Omental fat pad (tissue), 4 donors: ENCODE measurements at places on chromosomes 2 and 18. TPM values are rescaled to one million over a fixed set of nuclear protein-coding genes. Genes with fewer than 3 reads are reported as not detected.

MDH1B gene
- total RNA-seq = 3.3 TPM

FBXO41 gene
- total RNA-seq = 2.3 TPM

PLEKHA3 gene
- 12.0 TPM for total RNA-seq

VWA3B gene
- not detected for total RNA-seq

CCDC74B gene
- 1.8 TPM for total RNA-seq

ARL5A gene
- 44.2 TPM for total RNA-seq

MAP3K19 gene
- not detected for total RNA-seq

KYNU gene
- 9.3 TPM for total RNA-seq

PRSS56 gene
- not detected for total RNA-seq

CCDC178 gene
- 2.8 TPM for total RNA-seq

CFAP65 gene
- total RNA-seq = not detected

EVA1A gene
- not detected for total RNA-seq

STK39 gene
- total RNA-seq = 65.0 TPM

MC4R gene
- not detected for total RNA-seq

TOGARAM2 gene
- total RNA-seq = 0.19 TPM

ZEB2 gene
- total RNA-seq = 299 TPM

C2orf69 gene
- total RNA-seq = 11.5 TPM

RGPD4 gene
- total RNA-seq = not detected

CKAP2L gene
- 0.13 TPM for total RNA-seq

VIT gene
- 10.2 TPM for total RNA-seq

HNMT gene
- total RNA-seq = 160 TPM

CPSF3 gene
- 17.9 TPM for total RNA-seq

LYG1 gene
- 1.0 TPM for total RNA-seq

G6PC2 gene
- total RNA-seq = not detected

CFC1 gene
- not detected for total RNA-seq

STAT4 gene
- 4.6 TPM for total RNA-seq

OSBPL6 gene
- 1.2 TPM for total RNA-seq

REG3A gene
- not detected for total RNA-seq

SKOR2 gene
- total RNA-seq = not detected

SIX2 gene
- total RNA-seq = 13.7 TPM

DUSP2 gene
- 27.6 TPM for total RNA-seq

DSEL gene
- total RNA-seq = 22.4 TPM

IL36RN gene
- total RNA-seq = not detected

HEATR5B gene
- total RNA-seq = 50.4 TPM

MC2R gene
- not detected for total RNA-seq

TMEM198 gene
- 6.2 TPM for total RNA-seq

SLC19A3 gene
- 150 TPM for total RNA-seq

CDH2 gene
- 1.9 TPM for total RNA-seq

NT5C1B gene
- total RNA-seq = not detected

TMEM163 gene
- 2.0 TPM for total RNA-seq

CARF gene
- 13.1 TPM for total RNA-seq

CIB4 gene
- total RNA-seq = not detected

CYS1 gene
- total RNA-seq = 0.84 TPM

CXCR1 gene
- total RNA-seq = 0.36 TPM
